Cardiac fibroblast (primary cell): ENCODE measurements at places on chromosomes 3 and 15.

GRCh38 chr3:29642393-29643033 lies 361.6 kb downstream of the RBMS3 start:
- peak; percentile 80 for DNase-seq

GRCh38 chr3:190279690-190280089 lies 42.6 kb downstream of the CLDN1 start:
- no peak for DNase-seq

- no peak for DNase-seq
Observed at GRCh38 chr15:91516866-91517265, 336.6 kb upstream of the SLCO3A1 start.

DNA sequence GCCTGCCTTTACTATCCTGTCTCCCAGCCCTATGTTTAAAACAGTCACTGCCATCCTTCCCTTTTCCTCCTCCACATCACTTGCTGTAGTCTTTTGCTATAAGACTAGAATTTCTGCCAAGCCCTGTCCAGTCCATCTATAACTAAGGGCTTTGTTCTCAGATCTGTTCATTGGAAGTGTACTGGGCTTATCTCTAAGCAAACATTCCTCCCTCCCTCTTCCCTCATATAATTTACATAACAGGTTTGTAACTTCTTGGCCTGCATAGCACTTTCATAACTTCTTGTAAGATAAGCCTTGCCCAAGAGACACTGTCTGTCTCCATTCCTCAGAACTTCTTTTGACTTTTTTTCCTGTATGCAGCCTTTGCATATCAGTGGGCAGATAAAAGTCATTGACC lies 16.7 kb downstream of the TPRG1 start:
- DNase-seq = no peak

GRCh38 chr3:23776352-23776891 lies 29.3 kb upstream of the UBE2E1 start:
- DNase-seq = peak; percentile 95

DNA sequence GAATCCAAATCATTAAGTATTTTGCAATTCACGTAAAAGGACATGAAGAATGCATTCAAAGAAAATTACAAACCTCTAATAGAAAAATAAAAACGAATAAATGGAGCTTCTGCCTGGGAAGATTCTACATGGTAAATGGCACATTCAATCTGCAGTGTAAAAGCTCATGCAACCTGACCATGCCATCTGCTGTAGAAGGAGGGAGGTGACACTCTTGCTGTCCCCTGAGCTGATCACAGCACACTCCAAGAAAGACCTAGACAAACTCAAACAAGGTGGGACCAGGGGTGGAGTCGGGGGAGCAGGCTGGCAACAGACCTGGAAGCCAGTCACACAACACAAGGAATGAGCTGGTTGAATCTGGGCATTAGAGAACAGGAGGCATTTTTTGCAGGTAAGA lies 101.8 kb downstream of the BDH1 start:
- peak; percentile 31 for DNase-seq

DNA sequence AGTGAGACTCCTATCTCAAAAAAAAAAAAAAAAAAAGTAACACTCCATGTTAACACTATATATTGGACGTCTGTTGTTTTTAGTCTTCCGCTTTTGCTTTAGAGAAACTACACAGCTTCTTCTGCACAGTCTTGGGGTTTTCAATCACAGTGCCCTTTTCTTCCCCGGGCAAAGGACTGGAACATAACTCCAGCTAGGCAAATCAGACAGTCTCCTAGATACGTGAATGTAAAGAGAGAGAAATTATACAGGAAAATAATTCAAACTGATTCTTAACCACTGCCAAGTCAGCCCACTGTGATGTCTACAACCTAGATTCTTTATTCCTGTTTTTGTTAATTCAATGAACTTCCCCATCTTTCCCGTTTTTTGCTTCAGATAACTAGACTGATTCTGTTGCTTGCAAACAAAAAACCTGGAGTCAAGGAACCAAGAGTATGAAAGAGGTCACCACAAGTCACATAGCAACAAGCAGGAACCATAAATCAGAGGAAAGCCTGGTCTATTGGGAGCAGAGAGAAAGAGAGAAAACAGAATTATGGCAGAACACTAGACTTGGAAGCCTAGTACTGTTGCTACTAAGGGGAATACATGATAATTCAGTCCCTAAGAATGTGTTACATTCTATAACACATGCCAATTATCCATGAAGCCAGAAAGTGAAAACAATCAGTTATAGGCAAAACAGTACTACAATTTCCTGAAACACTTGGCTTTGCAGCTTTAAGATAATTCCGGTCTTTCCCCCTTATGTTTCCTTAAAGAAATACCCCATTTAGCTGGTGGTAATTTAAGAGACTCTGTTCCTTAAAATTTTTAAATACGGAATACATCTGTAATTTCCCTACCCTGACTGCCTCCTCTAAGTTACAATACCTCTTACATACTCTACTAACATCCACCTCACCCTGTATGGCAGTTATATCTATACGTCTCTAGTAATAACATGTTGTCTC lies 63.1 kb downstream of the TBL1XR1 start:
- peak; percentile 34 for DNase-seq

GRCh38 chr15:41698779-41699178 lies 38.6 kb downstream of the MGA start:
- DNase-seq = no peak

DNA sequence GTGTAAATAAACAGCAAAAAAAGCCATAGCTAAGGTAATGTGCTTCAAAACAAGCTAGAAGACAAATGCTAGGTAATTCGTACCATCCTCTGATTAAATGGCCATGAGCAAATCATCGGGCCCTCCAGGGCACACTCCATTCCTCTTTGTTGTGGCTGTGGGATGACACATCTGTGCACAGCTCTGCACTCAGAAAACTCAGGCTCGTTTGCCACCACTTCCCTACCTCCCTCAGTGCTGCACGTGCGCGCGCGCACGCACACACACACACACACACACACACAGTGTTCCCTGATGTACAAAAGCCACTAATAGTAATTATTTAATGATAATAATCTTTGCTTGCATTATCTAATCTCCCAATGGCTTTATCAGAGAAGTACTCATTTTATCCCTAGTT lies 336.6 kb downstream of the FEZF2 start:
- no peak for DNase-seq

GRCh38 chr3:53780171-53780570 lies 66.0 kb downstream of the CHDH start:
- peak; percentile 8 for DNase-seq

- DNase-seq = no peak
Observed at GRCh38 chr15:35911052-35911777, 365.2 kb upstream of the DPH6 start.

DNA sequence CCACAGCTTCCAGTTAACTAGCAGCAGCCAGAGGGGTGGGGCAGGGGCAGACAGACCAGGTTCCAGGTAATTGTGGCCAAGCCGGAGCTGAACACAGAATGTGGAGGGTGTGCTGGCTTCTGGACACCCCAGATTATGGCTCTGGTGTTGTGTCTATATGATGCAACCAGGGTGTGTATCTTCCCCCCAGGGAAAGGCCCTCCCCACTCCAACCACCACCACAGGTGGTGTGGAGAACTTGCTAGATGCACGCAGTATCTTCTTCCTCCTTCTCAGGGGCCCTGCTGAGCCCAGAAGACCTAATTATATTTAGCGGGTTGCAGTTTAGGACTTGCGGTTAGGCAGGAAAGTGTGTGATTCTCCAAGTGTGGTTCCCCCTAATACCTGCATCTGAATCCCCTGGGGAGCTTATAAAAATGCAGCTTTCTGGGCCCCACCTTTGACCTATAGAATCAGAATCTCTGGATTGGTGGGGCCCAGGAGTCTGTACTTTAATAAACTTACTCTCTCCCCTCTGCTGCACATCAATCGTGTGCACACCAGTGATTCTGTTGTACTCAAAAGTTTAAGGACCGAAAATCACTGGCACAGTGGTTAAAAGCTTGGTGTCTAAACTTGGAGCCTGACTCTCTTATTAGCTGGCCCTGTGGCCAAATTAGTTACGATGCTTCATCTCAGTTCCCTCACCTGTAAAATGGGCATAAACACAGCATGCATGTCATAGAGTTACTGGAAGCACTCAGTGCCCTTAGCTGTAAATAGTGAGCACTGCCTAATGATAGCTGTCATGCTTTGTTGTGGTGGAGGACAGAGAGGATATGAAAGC lies 379.1 kb upstream of the PROK2 start:
- no peak for DNase-seq

GRCh38 chr15:74958908-74959585 lies 2.5 kb upstream of the RPP25 start:
- DNase-seq = no peak

DNA sequence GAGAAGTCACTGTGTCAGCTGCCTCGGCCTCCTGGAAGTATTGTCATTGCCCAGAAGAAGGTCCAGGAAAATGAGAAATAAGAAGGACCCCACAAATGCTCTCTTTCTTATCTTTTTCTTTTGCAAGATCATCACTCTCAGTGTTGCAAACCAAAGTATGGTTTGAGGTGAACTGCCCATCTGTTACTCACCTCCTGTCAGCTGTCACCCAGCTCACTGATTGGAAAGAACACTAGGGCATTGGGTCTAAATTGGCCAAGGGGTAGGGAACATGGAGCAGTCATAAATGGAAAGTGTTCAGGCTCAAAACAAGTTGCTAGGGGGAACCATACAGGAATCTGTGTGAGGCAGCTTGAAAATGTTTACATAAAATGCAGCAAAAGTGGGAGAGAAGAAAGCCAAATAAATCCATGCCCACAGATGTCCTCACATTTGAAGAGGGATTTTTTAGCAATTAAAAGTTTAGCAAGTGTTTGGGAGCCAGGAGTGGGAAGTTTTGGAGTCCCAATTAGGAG lies 431.2 kb upstream of the THBS1 start:
- no peak for DNase-seq

- DNase-seq = no peak
Observed at GRCh38 chr15:93671387-93671943, 559.9 kb upstream of the MCTP2 start.

DNA sequence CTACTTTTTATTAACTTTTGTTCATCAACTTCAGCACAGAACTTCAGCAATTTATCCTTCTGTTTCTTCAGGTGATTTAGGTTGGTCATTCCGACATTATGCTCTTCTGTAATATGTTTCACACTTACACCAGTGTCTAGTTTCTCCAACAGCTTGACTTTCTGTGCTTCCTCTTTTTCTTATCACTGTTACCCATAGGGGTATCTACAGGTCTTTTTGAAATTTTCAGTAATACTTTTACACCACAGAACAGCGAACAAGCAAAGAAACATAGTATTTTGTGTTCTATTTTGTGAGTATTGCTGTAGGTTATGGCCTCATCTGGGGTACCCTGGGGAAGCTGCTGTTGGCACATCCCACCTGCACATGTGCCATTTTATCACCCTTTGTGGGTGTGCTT lies 260.7 kb downstream of the NSUN3 start:
- no peak for DNase-seq

GRCh38 chr15:86932456-86932855 lies 852.8 kb downstream of the AGBL1 start:
- DNase-seq = no peak

- no peak for DNase-seq
Observed at GRCh38 chr3:13827256-13827655, 52.6 kb downstream of the WNT7A start.

DNA sequence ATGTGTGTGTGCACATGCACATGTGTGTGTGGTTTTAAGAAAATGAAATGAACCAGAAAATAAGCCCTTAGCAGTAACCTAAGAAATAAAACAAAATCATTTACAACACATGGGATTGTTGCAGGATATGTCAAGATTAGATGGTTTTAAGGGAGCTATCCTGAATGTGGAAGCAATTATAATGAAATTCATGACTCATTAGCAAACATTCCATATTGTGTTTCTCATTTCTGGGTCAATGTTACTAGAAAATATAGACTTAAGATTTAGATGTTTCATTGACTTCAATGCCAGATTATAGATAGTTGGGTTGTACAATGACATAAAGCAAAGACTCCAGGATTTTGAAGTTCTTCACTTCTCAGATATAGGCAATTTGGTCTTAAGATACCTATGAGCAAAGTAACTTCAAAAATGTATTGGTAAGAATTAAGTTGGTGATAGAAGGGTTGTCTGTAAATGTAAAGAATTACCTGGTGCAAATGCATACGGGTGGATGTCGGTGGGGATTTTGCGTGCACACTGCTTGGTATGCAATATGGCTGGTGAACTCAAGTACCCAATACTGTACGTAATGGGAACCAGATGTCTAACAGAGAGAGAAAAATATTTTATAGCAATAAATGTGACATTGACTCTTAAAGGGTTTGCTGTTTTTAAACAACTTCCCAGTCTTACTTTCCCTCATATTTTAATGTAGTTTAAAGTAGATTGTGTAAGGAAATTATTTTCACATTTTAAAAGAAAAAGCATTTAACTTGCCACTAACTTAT lies 53.9 kb upstream of the NR2F2 start:
- DNase-seq = peak; percentile 44

- no peak for DNase-seq
Observed at GRCh38 chr15:57703387-57703786, 3.1 kb upstream of the POLR2M start.

DNA sequence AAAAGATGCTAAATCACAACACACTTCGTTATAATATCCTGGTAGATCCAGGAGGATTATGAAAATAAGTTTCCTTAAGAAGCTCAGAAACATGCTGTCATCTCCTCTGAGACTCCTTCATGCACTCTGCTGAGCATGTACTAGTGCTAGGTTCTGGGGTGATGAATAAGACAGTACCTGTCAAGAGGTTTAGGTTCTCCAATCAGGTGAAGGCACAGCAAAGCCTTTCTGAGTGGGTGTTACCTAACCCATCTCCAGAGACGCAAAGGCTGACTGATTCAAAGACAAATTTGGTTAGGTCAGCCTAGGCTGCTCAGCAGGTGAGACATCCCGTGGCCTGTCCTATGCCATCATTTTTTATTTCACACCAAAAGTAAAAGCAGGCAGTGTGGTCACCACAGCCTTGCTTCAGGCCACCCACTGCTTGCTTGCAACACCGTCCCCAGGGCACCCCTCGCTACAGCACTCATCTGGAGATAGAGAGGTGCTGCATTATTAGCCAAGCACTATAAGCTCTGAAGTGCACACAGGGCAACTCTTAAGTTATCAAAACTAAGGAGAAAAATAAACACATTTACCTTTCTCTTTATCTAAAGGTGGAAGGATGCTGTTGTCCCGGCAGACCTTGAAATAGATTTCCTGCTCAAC lies 117.2 kb downstream of the TJP1 start:
- DNase-seq = no peak

GRCh38 chr3:64187065-64187959 lies 38.0 kb downstream of the PRICKLE2 start:
- DNase-seq = peak; percentile 97

DNA sequence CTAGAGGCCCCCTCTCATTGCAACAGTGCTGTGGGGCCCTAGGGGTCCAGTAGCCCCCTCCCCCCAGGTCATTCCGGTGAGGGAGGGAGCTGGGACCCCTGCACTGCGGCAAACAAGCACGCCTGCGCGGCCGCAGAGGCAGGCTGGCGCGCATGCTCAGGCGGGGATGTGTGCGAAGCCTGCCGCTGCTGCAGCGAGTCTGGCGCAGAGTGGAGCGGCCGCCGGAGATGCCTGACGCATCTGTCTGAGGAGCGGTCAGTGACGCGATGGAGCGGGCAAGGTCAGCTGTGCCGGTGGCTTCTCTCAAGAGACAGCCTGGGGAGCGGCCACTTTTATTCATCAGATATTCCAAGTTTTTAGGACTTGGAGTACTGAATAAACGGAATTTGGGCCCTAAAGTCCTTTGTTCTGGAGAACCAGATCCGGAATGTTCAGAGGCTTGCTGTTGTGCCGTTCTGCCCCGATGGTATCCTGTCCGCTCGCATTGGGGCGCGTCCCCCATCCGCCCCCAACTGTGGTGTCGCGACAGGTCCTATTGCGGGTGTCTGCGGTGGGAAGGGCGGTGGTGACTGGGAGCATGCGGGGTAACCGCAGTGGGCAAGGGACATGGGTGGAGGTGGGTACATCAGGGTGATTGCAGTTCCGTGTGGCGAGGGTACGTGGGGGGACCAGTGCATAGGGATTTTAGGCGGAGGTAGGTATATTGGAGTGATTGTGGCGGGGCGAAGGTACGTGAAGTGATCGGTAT lies at the start of the genes SNRPN and SNURF:
Gene SNRPN, plus strand, starts transcription at position 205 of the 748 bp plus-strand sequence. CDS start 19,467 bp downstream, outside the sequence.
Gene SNURF, plus strand, starts transcription at position 205 of the 748 bp plus-strand sequence. Its CDS starts 62 bp downstream, at position 267.
- DNase-seq = peak; percentile 78
